ENCODE measurements at places on chromosomes 3 and 15.

- DNase-seq, result no peak
Measured at GRCh38 chr15:42820811-42821210, 83.9 kb upstream of the CDAN1 start.

DNA sequence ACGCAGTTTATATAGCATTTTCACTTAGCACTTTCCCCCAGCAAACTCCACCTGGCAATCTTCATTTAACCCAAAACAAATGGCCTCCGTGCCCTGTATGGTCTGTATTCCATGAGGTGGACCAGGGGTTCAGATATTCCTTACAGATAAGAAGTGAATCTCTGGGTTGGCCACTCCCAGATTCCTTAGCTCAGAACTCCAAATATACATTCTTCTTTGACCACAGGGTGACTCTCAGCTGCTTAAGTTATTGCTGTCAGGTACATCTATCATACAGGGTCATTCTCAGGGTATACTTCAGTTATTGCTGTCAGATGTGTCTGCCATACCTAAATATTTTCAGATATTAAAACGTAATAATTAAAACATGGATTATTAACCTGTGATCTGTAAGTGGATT, 229.8 kb downstream of the TBL1XR1 start:
- no peak for DNase-seq

DNA sequence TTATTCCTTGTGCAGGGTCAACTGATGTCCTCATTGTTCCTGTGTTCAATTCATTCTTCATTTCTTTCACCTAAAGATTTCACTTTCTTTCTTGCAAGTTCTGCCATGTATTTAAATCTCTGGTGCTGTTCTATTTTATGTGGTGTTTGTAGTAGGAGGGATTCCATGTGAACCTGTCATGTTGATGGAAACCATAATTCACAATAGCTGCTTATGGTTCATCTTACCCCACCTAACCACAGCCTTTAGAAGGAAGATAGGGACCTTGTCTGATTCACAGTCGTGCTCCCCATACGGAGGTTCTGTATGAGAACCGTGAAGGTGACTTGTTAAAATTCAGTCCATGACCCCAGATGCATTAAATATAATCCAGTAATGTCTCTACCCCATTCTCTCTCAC, 21.9 kb downstream of the SLCO2A1 start:
- DNase-seq, result no peak

DNA sequence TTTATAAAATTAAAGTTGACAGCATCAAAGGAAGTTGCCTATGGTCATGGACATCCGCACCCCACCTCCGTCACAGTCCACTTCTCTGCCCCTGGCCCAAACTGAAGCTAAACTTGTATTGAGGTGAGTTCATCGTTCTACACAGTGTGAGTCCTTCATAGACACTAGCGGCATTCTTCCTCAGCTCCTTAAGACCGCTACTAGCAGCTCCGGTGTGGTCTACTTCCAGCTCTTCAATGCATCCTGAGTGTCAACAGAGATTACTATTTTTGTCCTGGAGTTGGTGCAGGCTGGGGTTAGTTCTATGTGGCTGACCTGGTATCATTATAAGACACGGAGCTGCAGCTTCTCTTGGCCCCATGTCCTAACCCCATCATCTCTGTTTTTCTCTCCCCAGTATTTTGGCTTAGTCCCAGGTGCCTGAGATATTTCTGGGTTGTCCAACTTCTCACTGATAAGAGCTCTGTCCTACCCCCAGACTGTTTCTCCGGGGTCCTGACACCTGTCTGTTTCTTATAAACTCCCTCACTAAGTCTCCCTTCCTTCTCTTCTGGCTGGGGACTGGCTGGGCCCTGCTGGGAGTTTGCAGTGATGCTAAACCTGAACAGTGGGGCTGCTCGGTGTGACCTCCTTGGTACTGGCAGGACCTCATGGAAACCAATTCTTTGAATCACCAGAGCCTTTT, 169.2 kb upstream of the ATP10A start:
- no peak for DNase-seq

GRCh38 chr15:94704421-94704820, 473.1 kb downstream of the MCTP2 start:
- no peak for DNase-seq

DNA sequence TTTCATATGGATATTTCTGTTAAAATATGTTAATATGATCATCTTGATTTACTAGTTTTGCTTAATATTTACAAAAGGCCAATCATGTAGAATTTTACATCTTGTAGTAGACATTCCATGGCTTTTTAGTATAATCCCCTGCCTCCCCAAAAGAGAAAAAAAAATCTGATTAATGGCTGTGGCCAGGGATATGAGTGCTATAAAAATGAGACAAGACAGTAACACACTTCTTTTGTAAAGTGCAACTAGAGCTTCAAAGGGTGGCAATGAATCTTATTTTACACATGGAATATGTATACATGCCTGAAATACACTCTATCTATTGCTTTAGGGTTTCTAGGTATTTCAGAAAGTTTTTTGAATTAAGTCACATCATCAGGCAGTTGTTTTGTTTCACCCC, 112.2 kb upstream of the NANOGP8 start:
- no peak for DNase-seq

- no peak for DNase-seq
Measured at GRCh38 chr3:40546816-40547215, 22.1 kb downstream of the ZNF621 start.

- no peak for DNase-seq
Measured at GRCh38 chr15:40952301-40952900, 870 bp upstream of the CHAC1 start.

DNA sequence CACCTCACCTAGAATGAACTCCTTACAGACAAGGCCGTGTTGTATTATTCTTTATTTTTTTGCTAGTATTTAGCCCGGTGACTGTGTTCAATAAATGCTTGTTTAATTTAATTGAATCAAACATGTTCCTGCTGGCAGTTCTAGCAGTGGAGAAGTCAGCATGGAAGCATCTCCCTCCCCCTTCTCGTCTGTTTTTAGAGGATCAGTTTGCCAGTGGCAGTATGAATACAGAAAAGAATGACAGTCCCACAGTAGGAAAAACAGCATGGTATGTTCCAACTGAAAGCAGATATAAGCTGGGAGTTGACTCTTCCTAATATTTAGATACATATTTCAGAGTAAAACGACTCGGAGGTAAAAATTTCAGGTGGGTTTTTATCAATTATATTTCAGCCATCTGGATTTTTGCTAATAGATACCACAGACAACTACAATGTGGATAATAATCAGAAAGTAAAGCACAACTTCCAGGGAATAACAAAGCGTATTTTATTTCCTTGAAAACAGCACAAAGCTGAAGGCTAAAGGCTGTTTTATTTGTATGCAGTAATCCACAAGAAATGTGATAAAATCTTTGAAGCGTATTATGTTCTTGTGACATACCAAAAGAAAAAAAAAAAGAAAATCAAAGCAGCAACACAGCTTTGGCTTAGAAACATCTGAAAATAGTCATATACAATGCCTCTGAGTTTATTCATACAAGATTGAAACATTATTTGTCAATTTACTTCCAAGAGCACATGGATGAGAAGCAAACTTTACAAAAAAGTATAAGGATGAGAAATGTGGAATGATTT, 244.5 kb upstream of the KCNMB2 start:
- DNase-seq, result no peak

- no peak for DNase-seq
Measured at GRCh38 chr15:44038755-44039191, 156.3 kb downstream of the FRMD5 start.

DNA sequence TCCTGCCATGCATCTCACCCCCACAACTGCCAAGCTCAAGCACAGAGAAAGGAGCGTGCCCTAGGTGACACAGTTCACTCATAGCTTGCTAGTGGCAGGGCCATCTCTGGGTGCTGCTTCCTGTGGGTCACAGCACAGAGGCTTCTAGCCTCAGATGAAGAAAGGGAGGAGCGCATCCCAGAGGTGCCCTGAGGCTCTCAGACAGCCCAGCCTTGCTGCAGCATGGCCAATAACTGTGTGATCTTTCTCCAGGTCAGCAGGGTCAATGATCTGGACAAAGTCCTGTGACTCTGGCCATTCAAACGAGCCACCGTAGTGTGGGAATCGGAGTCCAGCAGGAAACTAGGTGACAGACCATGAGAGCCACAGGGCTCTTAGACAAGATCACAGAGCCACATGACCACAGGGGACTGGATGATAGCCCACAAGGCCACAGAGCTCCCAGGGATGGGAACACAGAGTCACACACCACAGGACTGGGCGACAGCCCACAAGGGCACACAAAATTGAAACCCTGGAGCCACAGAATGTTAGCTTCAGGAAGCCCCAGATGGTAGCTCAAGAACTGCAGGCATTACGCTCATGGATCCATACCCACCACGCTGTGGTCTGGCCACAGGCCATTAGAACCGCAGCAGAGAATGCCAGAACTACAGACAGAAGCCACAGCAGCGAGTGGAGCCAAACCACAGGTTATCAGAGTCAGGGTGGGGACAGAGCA, 25.9 kb upstream of the GRIP2 start:
- no peak for DNase-seq

- no peak for DNase-seq
Measured at GRCh38 chr3:139182598-139182997, 137.9 kb upstream of the PRR23C start.

DNA sequence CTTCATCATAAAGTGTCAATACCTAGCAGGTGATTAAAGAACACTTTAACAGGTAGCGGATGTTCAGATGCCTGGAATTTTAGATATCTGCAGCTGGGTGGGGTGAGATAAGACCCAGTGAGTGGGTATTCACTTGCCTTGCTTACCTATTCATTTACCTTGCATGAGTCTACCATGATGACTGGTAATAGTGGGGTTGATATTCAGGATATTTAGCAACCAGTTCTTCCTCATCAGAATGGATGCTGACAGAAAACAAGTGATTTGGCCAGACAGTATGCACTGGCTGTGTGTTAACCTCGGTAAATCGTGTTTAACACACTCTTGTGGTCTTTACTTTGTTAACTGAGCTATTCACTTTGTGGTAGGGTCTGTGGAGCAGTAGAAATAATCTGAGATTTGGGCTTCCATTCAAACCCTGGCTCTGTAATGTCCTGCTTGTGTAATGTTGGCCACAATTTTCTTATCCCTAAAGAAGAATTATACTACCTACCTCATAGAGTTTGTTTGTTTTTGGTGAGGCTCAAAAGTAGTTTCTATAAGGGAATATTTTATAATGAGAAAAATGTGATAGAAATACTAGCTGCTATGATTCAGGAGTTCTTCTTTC, 391.9 kb upstream of the TBL1XR1 start:
- no peak for DNase-seq

DNA sequence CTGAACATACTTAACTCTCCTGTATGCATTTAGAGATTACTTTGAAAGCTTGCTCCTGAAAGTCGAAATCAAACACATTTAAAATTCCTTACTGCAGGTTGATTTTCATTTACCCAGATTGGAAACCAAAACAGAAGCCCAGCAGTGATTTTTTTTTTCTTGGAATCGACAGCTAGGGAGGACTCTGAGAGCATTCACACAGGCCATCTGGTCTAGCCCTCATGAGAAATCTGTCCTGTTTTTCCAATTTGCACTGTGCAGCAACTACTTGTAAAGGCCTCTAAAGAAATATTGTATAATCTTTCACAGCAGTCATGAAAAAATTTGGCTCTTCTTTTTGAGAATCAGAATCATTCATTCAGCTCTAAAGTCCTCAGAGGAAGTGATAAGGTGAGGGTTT, 179.2 kb downstream of the KCNAB1 start:
- DNase-seq, result no peak

GRCh38 chr15:54029081-54029480, 50.8 kb downstream of the UNC13C start:
- no peak for DNase-seq

GRCh38 chr3:141663993-141664392, 74.1 kb upstream of the RNF7 start:
- no peak for DNase-seq

DNA sequence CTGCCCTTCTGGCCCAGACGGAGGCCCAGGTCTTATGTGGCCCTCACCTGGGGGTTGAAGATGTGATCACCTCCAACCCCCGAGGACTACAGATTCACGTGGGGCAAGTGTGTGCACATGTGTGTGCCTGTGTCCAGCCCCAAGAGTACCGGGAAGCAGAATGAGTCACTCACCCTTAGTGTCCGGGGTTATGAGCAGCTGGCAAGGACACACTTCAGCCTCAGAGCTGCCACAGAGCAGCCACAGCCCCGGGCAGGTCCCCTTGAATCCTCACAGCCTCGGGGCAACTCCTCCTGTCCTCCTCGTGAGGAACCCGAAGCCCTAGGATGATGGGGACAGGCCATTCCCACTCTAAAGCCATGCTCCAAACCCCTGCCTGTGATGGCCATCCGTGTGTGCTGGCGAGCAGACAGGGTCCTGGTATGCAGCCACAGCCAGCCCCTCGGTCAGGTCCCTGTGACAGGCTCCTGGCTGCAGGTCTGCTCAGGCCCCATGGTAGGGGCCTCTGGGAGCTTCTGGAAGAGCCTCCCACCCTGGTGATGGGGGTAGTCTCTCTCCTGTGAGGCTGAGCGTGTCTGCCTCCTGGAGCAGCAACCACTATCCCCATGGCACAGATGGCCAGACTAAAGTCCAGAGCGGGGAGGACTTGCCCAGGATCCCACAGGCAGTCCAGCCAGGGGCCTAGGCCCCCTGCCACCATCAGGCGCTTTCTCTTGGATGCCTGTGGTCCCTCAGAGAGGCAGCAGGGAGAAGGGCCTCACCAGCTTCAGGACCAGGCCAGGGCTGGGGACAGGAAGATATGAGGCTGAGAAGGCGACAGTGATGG, 852 bp downstream of the STAB1 start:
- DNase-seq, result peak; percentile 46

GRCh38 chr15:40245666-40246450, 7.0 kb downstream of the PAK6 start:
- no peak for DNase-seq

DNA sequence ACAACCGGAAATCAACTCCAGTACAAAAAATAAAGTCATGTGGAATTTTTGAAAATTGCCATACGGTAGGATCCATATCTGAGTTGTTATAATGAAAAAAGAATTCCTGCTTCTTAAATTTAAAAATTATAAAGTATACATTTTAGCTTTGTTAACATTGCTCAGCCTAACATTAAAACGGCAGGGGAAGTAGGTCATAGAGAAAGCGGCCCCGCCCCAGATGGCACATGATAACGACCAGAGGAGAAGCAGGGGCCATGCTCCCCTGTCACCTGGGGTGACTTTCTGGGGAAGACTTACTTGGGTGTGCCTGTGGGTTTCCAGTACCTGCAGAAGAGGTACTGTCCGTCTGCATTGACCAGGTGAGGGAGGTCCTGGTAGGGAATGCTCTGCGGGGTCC, 921 bp downstream of the MGLL start:
- DNase-seq, result peak; percentile 65

- DNase-seq, result no peak
Measured at GRCh38 chr3:134743006-134743405, 52.1 kb upstream of the EPHB1 start.

- DNase-seq, result peak; percentile 36
Measured at GRCh38 chr3:40511031-40511718, 5.3 kb downstream of the ZNF620 start.

DNA sequence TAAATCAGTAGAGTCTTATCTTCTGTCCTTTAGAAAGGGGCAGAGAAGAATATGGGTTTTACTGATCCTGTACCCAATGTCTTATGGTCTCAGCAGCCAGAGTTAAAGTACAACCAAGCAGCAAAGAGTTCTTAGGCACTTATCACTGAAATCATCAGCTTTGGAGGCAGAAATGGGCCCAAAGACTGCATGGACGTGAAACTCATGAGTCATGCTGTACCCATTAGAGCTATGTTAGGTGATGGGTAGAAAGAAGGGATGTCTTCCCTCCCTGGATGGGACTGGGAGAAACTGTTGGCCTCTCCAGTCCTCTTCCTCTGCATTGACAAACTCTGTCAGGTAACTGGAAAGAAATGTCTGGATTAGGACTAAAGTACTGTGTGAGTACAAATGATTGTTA, 63.4 kb downstream of the EOMES start:
- DNase-seq, result no peak
